ENCODE measurements at places on chromosomes 13 and 19.

GRCh38 chr19:12574036-12574435, 22.8 kb upstream of the ZNF564 start:
- no peak for DNase-seq

- no peak for DNase-seq
These were observed 2.9 kb downstream of the RASIP1 start for GRCh38 chr19:48737360-48737998.

GRCh38 chr13:64007339-64007738, 2591.7 kb upstream of the PCDH20 start:
- no peak for DNase-seq

- DNase-seq = no peak
These were observed 43.3 kb downstream of the RAB20 start for GRCh38 chr13:110518226-110518525.

DNA sequence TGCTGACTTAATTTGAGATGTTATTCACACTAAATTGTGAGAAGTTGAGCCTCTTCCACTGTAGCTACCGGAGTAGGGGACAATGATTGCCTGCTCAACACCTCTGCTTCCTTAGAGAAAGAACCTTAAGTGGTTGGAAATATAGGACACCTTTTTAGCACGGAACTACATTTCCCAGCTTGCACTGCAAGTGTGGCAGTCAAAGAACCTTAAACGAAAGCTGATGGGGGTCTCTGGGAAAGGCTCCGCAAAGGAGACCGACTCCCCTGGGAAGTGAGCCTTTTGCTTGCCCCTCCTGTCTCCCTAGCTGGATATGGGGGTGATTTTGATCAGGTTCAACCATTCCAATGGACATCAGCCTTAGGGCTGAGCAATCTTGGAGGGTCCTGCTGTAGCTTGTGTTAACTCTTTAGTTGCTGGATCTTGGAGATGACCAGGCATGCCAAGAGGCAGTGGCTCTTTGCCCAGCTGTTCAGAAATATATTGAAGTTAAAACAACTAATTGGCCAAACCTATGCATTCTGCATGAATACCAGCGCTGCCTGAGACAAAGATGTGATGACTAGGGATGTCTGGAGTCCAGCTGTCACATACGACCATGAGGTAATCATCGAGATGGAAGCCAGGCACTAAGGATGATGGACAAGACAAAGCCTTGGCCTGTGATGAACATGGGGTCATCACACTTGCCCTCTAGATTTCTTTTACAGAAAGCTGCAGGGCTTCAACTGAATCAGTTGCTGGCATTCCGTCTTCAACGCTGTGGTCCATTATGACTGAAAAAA, 286.5 kb downstream of the FOXO1 start:
- no peak for DNase-seq

DNA sequence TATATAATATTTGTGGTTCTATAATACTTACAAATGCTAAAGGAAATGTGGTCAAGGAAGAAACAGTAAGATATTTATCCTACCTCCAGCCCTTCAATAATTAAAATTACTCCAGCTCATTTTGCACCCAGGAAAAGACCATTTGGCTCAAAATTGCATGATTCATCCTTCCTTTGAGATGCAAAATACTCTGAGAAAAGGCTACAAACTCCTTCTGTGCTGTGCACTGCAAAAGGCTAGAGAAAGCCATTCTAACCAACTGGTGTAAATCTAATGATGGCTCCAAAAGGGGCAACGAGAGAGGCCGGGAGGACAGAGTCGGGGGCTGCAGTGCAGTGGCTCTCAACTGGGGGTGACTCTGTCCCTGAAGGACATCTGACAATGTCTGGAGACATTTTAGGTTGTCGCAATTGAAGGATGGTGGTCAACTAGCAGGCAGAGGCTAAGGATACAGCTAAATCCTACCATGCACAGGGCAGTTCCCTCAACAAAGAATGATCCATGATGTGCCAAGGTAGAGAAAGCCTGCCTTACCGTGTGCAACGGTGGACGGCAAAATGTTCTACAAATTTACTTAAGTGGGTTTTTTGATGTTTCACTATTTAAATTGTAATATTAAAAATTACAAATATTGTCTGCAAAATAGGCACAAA, 32.6 kb downstream of the SLC7A1 start:
- no peak for DNase-seq

DNA sequence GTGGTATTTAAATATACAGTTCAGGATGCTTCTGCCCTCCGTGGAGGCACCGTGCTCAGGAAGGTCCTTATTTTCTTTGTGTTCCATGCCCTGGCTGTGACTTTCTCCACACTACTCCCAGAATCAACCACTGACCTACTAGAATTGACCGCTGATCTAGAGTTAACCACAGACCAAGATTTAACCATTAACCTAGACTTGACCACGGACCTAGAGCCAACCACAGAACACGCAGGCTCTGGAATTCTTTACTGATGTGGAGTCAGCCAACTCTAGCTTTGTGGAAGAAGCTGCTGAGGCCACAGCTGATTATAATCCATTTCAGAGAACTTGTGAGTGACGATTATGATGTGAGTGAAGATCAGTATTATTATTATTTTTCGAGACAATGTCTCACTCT, 18.0 kb downstream of the GTF2F2 start:
- no peak for DNase-seq

DNA sequence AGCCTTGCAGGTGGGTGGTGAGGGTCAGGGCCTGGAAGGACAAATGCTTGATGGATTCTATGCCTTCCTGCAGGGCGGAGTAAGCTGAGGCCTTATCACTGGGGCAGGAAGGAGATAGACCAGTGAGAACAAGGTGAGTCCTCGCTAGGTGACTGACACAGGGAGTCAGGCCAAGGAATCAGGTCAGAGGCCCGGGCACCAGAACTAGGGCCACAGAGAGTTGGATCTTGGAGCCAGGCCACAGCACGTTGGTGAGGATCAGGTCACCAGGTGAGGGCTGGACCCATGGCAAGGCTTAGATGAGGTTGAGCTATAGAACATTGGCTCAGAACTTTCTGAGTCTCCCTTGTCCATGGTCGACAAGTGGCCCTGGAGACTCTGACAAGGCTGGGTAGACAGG, 328.2 kb downstream of the FOXO1 start:
- no peak for DNase-seq

GRCh38 chr19:32309711-32310390, 35.6 kb upstream of the ZNF507 start:
- DNase-seq = no peak

GRCh38 chr19:32748497-32748896, 28.9 kb downstream of the TDRD12 start:
- peak; percentile 4 for DNase-seq

- DNase-seq = no peak
These were observed 78.8 kb upstream of the SLC15A1 start for GRCh38 chr13:98831236-98831635.

- no peak for DNase-seq
These were observed 12.8 kb downstream of the IQCN start for GRCh38 chr19:18261474-18261873.

- DNase-seq = peak; percentile 60
These were observed 81.1 kb downstream of the CACNA1A start for GRCh38 chr19:13425151-13425550.

- peak; percentile 99 for DNase-seq
These were observed 4.6 kb upstream of the EPS8L1 start for GRCh38 chr19:55071129-55071502.

DNA sequence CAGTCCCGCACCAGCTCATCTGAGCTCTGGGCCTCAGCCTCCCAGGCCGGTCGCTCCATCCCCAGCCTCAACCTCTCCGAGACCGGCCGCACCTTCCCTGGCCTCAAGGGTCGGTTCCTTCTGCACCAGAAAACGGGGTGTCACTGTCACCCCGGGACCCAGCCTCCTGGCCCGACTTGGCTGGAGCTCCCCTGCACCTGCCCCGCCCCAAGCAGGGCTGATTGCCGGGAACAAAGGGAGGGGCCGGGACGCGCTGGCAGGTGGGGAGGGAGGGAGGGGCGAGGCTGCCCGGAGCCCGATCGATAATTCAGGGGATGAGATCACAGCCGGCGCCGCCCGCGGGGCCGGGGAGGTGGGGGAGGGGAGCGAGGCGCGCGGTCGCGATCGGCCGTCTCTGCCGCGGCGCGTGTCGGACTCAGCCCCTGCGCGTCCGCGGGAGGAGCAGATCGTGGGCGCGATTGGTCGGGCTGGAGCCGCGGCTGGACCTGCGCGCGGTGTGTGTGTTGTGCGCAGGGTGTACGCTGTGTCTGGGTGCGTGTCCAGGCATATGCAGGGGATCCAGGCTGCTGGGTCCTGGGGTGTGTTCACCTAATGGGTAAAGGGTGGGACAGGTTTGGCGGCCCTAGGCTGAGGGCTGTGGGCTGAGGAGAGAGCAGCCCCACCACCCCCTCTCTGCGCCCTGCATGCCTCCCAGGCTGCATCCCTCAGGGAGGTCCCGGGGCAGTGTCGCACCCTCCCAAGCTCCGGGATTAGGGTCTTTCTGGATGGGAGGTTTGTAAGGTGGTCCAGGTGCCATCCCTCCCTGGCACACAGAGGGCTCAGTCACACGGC, 1.1 kb upstream of the SHC2 start:
- DNase-seq = peak; percentile 31

DNA sequence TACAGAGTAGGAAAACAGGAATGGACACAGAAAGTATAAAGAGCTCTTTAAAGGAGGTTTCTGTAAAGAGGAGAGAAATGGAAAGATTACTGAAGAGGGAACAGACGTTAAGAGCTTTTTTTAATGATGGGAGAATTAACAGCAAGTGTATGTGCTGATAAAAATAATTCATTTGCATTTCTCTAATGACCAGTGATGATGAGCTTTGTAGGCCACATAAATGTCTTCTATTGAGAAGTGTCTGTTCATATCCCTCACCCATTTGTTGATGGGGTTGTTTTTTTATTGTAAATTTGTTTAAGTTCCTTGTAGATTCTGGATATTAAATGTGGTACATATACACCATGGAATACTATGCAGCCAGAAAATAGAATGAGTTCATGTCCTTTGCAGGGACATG, 40.0 kb downstream of the MYO16 start:
- no peak for DNase-seq

GRCh38 chr13:40961214-40961613, 57.9 kb downstream of the ELF1 start:
- no peak for DNase-seq

DNA sequence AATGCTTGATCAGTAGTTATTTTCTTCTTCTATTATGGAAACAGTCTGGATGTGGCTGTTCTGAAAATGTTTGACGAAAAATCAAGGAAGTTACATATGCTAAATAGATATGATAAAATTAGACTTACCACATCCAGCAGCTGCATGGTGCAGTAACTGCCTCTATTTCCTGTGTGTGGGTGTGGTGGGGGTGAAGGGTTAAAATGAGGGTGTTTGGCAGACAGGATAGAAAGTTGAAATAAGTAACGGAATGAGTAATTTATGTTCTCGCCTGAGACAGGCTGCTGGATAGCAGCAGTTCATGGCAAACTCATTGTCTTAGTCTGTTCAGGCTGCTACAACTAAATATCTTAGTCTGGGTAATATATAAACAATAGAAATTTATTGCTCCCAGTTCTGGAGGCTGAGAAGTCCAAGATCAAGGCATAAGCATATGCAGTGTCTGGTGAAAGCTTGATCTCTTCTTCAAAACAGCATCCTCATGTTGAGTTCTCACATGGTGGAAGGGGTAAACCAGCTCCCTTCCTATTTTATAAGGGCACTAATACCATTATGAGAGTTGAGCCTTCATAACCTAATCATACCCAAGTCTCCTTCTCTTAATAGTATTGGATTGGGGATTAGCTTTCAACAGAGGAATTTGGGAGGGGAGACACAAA, 1248.9 kb downstream of the SLITRK5 start:
- no peak for DNase-seq
